CD4-positive, alpha-beta T cell treated with Interleukin-4 for 4 hours (primary cell): ENCODE measurements at places on chromosomes 12 and 14.

GRCh38 chr12:85441741-85442140 is 161.7 kb downstream of the ALX1 start:
- no peak for DNase-seq

- DNase-seq: no peak
Measured at GRCh38 chr12:107125833-107126232, 32.5 kb upstream of the CRY1 start.

- no peak for DNase-seq
Measured at GRCh38 chr12:98421316-98421715, 94.1 kb upstream of the TMPO start.

DNA sequence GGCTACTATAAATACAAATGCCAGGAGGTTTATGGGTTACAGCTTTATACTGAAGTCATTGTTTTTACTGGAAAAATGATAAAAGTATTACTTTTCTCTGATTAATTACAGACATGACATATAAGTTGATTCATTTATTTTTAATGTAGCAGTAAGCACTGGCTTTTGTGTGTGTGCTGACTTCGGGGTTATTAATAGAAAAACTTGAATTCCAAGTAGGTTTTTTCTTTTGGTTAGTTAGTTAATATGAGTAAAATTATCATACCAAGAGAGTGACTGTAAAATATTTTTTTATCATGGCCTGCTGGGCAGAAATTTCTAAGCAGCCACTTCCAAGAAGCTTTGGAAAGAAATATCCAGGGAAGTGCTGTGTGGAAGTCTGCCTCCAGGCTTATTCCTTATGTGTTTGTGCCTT is 56.4 kb downstream of the IFT81 start:
- no peak for DNase-seq

DNA sequence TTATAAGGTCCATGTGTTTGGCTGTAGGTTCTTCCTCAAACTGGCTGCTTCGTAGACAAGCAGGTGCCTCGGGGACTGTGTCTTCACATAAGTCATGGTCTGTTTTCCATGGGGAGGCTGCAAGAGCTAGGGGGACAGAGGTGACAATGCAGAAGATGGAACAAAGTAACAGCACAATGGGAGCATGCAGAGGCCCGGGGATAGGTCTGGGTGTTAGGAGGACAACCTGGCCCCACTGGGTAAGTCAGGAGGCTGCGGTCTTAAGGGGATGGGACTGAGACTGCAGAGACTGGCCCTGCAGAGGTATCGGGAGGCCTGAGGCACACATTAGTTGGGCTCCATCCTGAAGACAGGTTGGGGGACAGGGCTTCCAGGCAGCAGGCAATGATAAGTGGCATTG is 88.9 kb downstream of the NTF3 start:
- no peak for DNase-seq

DNA sequence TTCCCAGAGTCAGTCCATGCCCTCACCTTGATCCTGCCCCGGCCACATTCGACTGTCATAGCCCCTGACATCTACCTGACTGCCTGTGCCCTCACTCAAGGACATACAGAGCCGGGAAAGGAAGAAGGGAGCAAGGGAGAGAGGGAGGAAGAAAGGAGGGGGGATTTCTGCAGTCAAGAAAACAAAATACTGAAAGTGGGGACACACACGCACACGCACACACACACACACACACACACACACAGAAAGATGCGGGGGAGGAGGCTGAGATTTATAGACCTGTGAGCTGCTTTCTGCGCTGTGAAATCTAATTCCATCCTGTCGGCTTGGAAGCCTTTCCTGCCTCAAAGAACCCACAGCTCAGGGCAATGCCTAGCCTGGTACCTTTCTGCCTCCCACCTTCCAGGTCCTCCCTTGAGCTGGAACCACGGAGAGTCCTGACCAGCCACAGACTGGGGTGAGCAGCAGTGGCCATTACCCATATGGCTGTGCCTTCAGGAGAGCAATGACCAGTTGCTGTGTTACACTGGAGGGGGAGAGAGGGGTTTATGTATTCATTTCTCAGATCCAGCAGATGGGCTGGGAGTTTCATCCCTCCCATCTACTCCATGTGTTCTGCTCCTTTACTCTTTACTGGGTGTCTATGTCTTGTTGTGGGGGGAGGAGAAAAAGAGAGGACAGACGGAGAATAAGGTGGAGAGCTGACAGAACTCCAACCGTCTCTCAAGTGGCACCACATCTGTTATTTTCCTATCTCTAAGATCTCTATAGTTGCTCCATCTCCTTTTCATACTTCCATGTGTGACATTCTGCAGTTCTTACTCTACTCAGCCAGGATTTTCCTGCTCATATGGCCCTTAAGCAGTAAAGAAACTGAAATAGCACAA is 12.9 kb downstream of the C14orf93 start:
- DNase-seq: no peak

DNA sequence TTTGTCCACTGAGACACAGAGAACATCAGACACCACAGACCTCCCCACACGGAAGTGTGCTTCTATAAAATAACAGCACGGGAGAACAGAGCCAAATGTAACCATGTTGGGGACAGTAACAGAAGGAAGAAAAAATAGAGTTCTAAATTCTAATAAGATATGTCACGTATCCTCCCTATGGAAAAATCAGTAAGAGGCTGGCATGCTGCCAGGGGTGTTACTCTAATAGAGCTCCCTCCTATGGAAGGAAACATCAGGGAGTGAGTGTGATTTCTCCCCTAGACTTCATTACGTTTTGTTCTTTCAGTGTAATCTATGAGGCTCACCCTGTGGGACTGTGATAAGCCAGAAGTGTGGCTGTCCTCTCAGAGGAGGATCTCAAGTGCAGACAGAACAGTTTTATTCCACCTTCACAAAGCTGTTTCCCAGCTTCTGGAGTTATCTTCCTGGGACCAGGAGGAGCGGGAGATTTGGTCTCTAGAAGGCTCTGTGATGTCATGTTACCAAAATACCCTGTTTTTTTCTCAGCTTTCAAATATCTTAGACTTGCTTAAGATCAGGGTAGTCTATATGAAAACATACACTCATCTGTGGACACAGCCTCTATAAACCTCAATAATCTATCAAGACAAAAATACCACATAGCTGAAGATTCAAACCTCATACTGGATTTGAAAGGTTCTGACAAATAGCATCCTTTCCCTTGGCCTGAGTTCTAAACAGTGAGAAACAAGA is 69.3 kb downstream of the ZFC3H1 start:
- DNase-seq: no peak

- DNase-seq: peak; percentile 79
Measured at GRCh38 chr14:64510825-64511671, 6.5 kb downstream of the ZBTB1 start.

DNA sequence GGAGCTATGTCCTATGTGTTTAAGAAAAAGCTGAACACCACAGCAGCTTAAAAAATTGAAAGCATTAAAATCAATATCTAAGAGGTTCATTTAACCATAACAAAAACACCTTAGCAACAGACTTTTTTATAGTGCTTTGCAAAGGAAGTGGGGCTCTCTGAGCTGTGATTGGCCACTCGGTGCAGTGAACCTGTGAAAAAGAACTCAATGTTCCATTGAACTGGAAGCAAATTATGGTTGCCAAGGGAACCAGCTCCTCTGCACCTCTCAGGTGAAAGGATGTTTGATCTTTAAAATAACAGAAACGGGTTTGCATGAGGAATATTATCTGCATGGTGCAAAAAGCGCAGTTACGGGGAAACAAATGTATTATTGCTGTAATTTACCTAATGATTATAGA is 149.4 kb downstream of the SNAPC1 start:
- DNase-seq: peak; percentile 11

DNA sequence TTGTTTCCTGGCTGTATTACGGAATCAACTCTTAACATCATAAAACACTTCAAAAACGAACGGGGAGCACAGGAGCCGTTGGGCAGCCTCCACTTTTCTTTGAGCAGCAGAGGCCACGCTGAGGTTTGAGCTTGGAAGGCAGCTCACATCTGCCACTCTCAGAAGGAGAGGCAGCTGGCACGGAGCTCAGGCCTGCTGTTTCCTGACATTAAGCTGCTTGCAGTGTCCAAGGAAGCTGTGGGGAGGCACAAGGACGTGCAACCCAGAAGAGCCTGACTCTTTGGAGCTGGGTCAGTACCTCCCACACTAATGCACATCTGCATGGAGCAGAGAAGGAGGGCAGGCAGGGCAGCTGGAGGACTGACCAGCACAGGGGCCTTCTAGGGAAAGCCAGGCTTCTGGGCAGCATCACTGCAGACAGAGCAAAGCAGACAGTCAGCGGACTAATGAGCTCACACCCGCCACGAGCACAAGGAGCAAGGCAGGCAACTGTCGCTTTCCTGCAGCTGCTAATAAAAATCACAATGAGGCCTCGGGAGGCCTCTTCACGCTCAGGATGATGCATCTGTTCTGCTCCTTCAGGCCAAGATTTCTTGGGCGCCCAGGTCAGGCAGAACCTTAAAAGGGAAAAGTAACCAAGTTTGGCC is 211.1 kb downstream of the GLT1D1 start:
- no peak for DNase-seq

DNA sequence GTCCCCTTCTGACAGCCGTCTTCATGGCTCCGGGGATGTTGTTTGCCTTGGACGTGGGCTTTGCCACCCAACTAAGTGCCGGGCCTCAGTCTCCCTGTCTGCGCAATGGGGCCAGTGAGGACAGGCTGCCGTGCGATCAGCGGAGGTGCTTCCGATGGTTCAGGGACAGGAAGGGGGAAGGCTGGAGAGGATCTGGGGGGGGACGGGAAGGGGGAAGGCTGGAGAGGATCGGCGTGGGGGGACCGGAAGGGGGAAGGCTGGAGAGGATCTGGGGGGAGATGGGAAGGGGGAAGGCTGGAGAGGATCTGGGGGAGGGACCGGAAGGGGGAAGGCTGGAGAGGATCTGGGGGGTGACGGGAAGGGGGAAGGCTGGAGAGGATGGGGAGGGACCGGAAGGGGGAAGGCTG is 3.4 kb downstream of the MMP17 start:
- no peak for DNase-seq

GRCh38 chr12:27009881-27010301 is 4.3 kb downstream of the TM7SF3 start:
- peak; percentile 28 for DNase-seq

GRCh38 chr12:116314477-116314876 is 37.0 kb upstream of the MED13L start:
- DNase-seq: no peak

- DNase-seq: no peak
Measured at GRCh38 chr14:21215879-21216251, 53.4 kb downstream of the HNRNPC start.

DNA sequence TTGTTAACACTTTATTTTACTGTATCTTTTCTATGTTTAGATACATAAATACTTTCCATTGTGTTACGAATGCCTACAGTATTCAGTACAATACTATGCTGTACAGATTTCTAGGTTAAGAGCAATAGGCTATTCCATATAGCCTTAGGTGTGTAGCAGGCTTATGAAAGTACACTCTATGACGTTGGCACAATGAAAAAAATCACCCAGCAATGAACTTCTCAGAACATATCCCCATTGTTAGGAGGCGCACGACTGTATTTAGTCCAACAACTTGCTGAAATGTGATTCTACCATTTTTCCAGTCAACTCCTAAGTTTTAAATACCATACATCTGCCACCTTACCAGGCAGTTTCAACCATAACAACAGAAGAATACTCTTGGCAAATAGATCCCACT is 1.8 kb downstream of the PARP11 start:
- DNase-seq: no peak

DNA sequence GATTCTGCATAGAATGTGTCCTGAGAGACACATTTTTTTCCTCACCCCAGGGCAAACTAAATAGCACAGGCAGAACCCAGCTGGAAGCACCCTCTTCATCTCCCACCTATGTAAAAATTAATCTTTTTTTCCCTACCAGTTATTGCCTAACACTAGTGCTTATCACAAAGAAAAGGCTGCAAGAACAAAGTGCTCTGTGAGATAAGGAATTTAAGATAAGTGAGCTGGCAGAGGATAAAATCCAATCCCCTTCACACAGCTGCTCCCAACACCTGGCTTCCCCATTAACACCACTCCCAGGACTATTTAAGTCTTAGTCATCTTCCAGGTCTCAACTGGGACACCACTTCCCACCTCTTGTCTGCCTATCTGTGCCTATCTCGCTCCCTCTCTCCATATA is 75.2 kb downstream of the TTC9 start:
- no peak for DNase-seq

- DNase-seq: no peak
Measured at GRCh38 chr12:77725611-77726010, 105.1 kb upstream of the NAV3 start.

DNA sequence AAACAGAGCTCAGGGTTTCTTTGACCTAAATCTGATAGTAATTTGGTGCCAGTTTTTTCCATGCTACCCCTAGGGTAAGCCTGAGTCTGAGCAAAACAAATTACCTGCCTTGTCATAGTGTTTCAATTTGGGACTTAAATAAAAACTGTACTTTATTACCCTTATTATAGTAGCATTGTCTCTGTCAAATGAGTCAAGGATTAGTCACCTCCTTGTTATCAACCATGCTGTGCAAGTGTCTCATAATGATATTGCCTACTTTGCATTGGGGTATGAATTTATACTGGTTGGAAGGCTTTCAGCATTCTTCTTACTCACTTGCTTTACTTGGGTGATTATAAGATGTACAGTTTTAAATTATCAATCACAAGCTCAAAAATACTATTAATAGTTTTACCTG is 380.0 kb downstream of the LRFN5 start:
- no peak for DNase-seq

DNA sequence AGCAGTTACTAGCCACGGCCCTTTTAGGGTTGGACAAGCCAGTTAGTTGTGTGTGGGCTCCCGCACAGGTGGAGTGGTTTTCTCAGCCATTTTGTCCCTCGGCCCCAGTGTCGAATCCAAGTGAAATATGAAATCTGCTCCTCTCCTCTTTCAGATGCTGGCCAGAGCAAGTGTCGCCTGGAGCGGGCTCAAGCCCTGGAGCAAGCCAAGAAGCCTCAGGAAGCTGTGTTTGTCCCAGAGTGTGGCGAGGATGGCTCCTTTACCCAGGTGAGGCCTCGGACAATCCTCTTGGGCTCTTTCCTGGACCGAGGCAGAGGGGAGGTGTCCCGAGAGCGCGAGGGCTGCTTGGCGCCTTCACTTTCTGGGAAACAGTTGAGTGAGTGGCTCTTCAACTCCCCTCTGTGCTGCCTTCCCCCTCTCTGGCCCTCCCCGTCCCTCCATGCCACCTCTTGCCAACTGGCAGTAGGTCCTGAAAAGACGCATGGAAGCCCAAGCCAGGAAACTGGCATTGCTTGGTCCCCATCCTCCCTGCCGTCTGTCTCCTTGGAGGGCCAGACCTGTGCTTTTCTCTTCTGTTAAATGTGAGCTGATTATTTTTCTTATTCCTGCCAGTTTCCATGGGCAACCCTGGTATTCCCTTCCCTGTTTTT is 74.2 kb downstream of the SMOC1 start:
- no peak for DNase-seq

- peak; percentile 44 for DNase-seq
Measured at GRCh38 chr14:67934087-67934486, 114.5 kb downstream of the RAD51B start.

DNA sequence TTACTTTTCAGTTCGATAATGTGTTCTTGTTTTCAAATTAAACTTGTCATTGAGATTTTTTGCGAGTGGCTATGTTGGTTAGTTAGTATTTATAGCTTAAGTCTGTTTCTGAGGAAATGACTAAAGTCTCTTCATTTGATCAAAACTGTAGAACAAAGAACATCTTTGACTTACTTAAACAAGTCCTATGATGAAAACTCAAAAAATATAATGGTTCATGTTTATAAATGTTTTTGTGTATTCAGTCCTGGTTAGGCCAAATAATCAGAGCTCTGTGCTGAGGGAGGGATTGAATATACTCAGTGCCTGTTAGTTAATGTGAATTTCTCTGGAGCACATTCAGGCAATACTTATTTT is 51.7 kb downstream of the PPFIBP1 start:
- no peak for DNase-seq

- no peak for DNase-seq
Measured at GRCh38 chr12:111741235-111741812, 25.4 kb upstream of the ALDH2 start.
